ENCODE measurements at places on chromosomes 3 and 15. TPM values are rescaled to one million over a fixed set of nuclear protein-coding genes. Genes with fewer than 3 reads are reported as not detected.

DNA sequence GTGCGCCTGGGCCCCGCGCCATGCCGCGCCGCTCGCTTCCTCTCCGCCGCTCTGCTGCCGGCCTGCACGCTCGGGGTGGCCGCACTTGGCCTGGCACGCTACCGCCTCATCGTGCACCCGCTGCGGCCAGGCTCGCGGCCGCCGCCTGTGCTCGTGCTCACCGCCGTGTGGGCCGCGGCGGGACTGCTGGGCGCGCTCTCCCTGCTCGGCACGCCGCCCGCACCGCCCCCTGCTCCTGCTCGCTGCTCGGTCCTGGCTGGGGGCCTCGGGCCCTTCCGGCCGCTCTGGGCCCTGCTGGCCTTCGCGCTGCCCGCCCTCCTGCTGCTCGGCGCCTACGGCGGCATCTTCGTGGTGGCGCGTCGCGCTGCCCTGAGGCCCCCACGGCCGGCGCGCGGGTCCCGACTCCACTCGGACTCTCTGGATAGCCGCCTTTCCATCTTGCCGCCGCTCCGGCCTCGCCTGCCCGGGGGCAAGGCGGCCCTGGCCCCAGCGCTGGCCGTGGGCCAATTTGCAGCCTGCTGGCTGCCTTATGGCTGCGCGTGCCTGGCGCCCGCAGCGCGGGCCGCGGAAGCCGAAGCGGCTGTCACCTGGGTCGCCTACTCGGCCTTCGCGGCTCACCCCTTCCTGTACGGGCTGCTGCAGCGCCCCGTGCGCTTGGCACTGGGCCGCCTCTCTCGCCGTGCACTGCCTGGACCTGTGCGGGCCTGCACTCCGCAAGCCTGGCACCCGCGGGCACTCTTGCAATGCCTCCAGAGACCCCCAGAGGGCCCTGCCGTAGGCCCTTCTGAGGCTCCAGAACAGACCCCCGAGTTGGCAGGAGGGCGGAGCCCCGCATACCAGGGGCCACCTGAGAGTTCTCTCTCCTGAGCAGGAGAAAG, 951 bp downstream of the GPR62 start:
- H3K4me3 ChIP-seq, result peak overlapping the region; percentile 57
- peaks cover 22% of the 10 kb centered on the region for H3K36me3 ChIP-seq
- H3K27ac ChIP-seq, result peak overlapping the region; percentile 79
- H3K27me3 ChIP-seq, result no peaks in the 10 kb centered on the region
- no peaks in the 10 kb centered on the region for H3K4me1 ChIP-seq

Gene HHATL
- total RNA-seq, result 434 TPM

Gene PLOD2
- total RNA-seq, result 8.8 TPM

Gene AAGAB
- 25.5 TPM for total RNA-seq

- H3K36me3 ChIP-seq, result no peaks in the 10 kb centered on the region
- no peaks in the 10 kb centered on the region for H3K27me3 ChIP-seq
- H3K27ac ChIP-seq, result no peak overlapping the region
- DNase-seq, result no peak
- H3K4me3 ChIP-seq, result peak overlapping the region; percentile 20
Observed at GRCh38 chr3:142027300-142027699, 122.0 kb downstream of the TFDP2 start.

Gene DET1
- total RNA-seq, result 6.4 TPM

DNA sequence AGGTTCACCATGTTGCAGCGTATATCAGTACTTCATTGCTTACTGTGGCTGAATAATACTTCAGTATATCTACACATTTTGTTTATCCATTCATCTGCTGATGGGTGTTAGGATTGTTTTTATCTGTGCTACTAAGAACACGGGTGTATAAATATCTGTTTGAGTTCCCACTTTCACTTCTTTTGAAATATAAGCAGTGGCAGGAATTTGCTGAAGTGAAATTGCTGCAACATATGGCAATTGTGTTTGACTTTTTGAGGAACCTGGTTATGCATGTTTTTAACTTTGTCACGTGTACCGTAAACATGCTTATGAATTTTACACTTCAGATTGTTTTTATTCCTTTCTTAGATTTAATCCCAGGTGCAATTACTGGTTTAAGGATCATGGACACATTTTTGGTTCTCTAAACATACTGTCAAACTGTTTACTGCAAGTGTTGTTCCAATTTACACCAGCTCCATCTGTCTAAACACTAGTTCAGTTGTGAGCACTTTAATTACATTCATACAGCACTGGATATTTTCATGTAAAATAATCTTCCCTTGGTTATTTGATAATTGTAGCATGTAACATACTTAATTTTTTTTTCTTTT, 23.1 kb downstream of the TRAK1 start:
- DNase-seq, result no peak
- no peak overlapping the region for H3K4me3 ChIP-seq
- peak overlapping the region; percentile 49 for H3K27ac ChIP-seq

Gene SI
- total RNA-seq, result not detected

Gene LSMEM2
- total RNA-seq, result 31.8 TPM

GRCh38 chr3:51937014-51937413, 4.7 kb downstream of the RRP9 start:
- H3K4me3 ChIP-seq, result no peak overlapping the region
- no peak for DNase-seq
- H3K36me3 ChIP-seq, result peaks cover 51% of the 10 kb centered on the region
- H3K27me3 ChIP-seq, result no peaks in the 10 kb centered on the region
- peaks cover 7% of the 10 kb centered on the region for H3K4me1 ChIP-seq

GRCh38 chr3:188486126-188486525, 332.2 kb downstream of the LPP start:
- H3K36me3 ChIP-seq, result peaks cover 11% of the 10 kb centered on the region
- no peak overlapping the region for H3K4me3 ChIP-seq
- no peaks in the 10 kb centered on the region for H3K27me3 ChIP-seq
- H3K4me1 ChIP-seq, result peaks cover 2% of the 10 kb centered on the region
- H3K27ac ChIP-seq, result no peak overlapping the region

Gene SLC28A1
- 0.14 TPM for total RNA-seq

GRCh38 chr3:108022256-108023150, 68.3 kb downstream of the CD47 start:
- no peak for DNase-seq
- no peak overlapping the region for H3K4me3 ChIP-seq

DNA sequence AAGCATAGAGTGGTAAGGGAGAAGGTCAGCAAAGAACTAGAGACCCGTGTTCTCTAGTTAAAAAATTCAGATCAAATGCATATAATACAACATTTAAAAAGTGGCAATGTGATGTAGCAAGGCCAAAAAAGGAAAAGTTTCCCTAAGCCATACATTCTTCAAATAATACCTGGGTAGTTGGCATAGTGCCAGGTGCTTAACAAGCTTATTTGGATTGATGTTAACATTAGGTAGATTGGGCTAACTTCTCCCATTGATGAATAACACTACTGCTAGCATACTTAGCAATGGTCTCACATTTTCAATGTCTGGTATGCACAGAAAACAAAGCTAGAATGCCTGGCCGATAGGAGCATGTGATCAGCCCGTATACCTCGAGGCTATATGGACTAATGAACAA, 283.6 kb upstream of the RARB start:
- H3K36me3 ChIP-seq, result no peaks in the 10 kb centered on the region
- H3K4me3 ChIP-seq, result no peak overlapping the region
- no peaks in the 10 kb centered on the region for H3K4me1 ChIP-seq
- no peaks in the 10 kb centered on the region for H3K27me3 ChIP-seq
- no peak overlapping the region for H3K27ac ChIP-seq
- DNase-seq, result no peak

Gene SLC9A9
- 3.0 TPM for total RNA-seq

DNA sequence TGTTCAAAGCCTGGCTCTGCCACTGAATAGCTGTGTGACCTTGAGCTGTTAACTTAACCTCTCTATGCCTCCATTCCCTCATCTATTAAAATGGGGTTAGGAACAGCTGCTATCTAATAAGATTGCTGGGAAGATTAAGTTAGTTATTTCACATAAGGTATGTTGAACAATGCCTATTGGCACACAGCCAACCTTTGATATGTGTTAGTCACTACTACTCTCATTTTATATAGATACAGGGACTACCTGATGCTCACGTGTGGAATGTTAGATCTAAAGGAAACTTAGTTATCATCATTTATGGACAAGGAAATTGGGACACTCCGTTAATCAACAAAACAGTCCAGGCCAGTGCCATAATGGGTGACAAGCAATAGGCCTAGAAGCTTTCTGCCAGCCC, 332.4 kb upstream of the PPP2R3A start:
- DNase-seq, result no peak
- no peak overlapping the region for H3K4me3 ChIP-seq
- no peaks in the 10 kb centered on the region for H3K27me3 ChIP-seq
- H3K27ac ChIP-seq, result no peak overlapping the region
- no peaks in the 10 kb centered on the region for H3K36me3 ChIP-seq
- no peaks in the 10 kb centered on the region for H3K4me1 ChIP-seq

GRCh38 chr3:134425943-134426342, 51.7 kb upstream of the AMOTL2 start:
- H3K4me1 ChIP-seq, result no peaks in the 10 kb centered on the region
- H3K36me3 ChIP-seq, result no peaks in the 10 kb centered on the region
- H3K27ac ChIP-seq, result no peak overlapping the region
- H3K27me3 ChIP-seq, result no peaks in the 10 kb centered on the region

GRCh38 chr15:56821721-56822425, 88.6 kb upstream of the ZNF280D start:
- H3K27ac ChIP-seq, result no peak overlapping the region
- peaks cover 18% of the 10 kb centered on the region for H3K4me1 ChIP-seq
- H3K36me3 ChIP-seq, result no peaks in the 10 kb centered on the region
- H3K27me3 ChIP-seq, result no peaks in the 10 kb centered on the region

DNA sequence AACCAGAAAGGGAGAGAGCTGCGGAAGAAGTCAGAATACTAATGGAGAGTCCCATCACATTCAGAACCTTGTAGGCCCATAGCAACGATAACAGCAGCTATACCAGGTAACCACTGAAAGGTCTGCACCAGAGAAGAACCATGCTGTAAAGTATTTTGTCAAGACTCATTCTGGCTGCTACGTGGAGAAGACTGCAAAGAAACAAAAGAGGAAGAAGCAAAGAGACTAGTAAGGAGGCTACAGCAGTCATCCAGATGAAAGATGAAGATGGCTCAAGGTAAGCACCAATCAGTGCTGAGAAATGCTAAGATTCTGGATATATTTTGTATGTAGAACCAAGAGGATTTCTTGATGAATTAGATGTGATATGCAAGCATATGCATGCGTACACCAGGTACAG, 39.6 kb downstream of the ACAP2 start:
- no peaks in the 10 kb centered on the region for H3K36me3 ChIP-seq
- H3K4me1 ChIP-seq, result peaks cover 10% of the 10 kb centered on the region
- no peak overlapping the region for H3K4me3 ChIP-seq
- H3K27me3 ChIP-seq, result no peaks in the 10 kb centered on the region
- no peak for DNase-seq
- no peak overlapping the region for H3K27ac ChIP-seq

Gene IL16
- total RNA-seq, result 7.0 TPM

DNA sequence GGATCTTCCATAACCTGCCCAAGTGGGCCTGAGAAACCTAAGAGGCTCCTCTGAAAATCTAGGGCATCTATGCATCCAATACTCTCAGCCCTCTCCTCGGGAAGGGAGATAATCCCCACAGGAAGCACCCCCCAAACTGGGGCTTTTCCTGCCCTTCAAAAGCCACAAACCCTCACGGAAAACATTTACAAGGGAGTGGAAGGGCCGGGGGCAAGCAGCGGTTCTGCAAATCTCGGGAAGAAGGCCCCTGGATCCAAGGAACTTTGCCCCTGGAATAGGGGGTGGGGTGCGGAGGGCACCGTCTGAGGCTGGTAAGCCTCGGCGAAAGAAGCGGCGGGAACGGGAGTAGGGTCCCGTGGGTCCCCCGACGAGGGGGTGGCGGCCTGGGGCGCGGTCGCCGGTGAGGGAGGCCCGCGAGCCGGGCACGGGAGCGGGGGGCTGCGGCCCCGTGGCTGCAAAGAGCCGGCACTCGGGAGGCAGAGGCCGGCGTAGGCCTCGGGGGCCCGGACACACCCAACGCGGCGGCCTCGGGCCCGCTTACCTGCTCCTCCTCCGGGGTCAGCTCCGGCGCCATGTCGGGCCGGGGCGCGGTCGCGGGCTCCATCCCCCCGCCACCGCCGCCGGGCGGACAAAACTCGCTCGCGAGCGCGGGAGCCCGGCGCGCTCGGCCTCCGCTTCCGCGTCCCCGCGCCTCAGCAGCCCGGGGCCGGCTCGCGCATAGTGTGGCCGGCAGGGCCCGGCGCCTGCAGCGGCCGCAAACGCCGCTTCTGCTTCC, 755 bp downstream of the PTPN9 start:
- no peaks in the 10 kb centered on the region for H3K27me3 ChIP-seq
- peak overlapping the region; percentile 72 for H3K4me3 ChIP-seq
- DNase-seq, result peak; percentile 34
- H3K36me3 ChIP-seq, result no peaks in the 10 kb centered on the region

GRCh38 chr3:179265875-179266274, 15.0 kb upstream of the KCNMB3 start:
- no peaks in the 10 kb centered on the region for H3K4me1 ChIP-seq
- no peaks in the 10 kb centered on the region for H3K27me3 ChIP-seq
- DNase-seq, result no peak
- no peak overlapping the region for H3K27ac ChIP-seq
- no peak overlapping the region for H3K4me3 ChIP-seq

- DNase-seq, result no peak
- no peak overlapping the region for H3K27ac ChIP-seq
- H3K4me1 ChIP-seq, result no peaks in the 10 kb centered on the region
- no peaks in the 10 kb centered on the region for H3K36me3 ChIP-seq
- no peaks in the 10 kb centered on the region for H3K27me3 ChIP-seq
Observed at GRCh38 chr3:5929027-5929426, 741.5 kb downstream of the EDEM1 start.

Measured in heart left ventricle (tissue), 16 donors.